ENCODE measurements at places on chromosomes 1 and 21.

DNA sequence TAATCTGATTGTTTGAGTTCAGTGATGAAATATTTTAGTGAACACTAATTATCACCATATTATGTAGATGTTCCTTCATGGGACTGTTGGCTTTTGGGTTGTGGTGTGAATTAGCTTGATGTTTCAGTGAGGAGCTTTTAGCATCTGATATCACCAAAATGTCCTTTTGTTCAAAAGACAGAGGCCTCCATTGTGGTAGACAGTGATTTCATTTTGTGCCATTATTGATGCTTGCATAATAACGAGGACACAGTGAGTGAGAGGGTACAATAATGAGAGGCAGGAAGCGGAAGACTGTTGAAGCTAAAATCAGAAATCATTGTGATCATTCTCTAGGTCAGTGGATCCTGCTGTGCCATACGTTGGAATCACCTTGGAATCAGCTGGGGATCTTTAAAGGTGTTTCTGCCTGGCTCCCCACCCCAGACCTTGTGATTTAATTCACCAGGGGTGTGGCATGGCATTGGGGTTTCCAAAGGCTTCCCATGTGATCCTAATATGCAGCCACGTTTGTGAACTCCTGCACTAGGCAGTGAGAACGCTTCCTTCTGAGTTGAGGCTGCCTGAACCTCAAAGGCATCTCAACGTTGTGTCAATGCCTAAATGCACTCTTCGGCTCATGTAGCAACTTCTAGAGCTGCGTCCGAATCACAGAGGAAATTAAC, 82.1 kb upstream of the KIF1B start:
- DNase-seq = no peak

DNA sequence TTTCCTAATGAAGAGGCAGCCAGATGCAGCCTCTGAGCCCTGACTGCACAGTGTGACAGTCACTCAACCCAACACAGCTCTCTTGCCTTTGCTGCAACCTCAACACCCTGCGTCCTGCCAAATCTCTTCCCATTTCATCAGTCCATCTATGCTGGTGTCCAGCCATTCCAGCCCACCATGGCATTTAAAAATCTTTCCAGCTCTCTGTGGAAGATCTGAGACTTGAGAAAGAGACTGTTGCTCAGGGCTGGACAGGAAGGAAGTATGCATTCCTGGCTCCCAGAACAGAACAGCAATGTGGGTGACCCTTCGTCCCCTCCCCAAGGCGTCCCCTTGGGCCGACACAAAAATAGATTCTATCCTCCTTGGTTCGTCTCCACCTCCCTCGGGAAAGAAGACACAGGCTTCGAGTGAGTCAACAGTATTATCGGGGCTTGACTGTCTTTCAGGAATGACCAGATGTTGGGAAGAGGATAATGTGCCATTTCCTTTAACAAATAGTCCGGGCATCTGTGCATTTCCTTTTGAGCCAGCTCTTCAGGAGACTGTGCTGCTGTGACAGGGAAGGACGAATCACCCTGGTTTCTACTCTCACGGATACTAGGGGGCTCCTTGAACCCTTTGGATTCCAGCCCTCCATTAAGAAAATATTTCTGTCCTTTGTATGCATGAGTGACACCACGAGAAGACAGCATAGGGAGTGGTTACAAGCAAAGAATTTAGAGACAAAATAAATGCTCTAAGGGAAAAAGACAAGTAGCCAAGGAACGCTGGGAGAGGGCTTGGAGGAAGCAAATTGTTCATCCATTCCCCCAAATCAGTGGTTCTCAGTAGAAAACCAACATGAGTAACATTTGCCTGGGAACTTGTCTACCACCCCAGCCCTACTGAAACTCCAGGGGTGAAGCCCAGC, 111.4 kb upstream of the CDC42BPA start:
- no peak for DNase-seq

DNA sequence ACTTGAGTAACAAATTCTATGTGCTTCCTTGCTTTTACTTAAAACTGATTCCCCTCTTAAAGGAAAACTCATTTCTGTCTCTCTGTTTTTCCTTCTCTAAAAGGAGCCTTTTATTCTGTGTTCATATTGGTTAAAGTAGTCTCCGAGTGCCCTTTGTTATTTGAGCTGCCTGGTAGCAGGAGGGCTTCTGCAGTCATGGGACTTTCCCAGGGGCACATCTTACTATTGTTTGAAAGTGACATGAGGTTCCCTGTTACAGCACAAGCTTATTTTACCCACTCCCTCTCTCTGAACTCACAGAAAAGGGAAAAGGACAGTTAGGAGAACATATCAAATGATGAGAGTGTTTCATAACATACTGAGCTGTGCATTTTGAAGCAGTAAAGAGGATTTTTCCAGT, 58.1 kb upstream of the ANGPTL1 start:
- DNase-seq = no peak

DNA sequence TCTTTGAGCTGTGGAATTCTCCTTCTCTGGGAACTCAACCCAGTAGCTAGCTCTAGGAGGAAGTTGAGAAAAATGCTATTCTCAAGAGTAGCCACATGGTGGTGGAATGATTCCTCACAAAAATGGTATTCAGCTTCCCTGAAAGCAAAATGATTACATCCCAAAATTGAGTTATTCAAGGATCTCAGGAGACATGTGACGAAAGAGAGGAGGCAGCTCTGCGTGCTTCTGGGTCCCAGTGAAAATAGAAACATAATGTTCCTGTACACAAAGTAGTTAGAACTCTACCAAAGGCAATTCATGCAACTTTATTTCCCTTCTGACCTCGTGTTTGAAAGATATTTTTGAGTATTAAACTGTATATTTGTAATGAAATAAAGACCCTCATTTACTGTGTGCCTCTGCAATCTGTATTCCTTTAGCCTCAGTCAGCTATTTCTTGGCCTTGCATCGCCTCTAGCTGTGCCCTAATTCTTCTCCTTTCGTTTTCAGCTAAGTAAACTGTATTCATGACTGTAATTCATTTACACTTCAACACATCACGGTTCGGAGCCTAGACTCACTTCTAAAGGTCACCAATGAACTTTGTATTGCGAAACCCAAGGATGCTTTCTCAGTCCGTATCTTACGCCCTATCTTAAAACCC, 167.3 kb downstream of the FASLG start:
- DNase-seq = no peak

GRCh38 chr1:81781749-81782148, 19.0 kb upstream of the ADGRL2 start:
- no peak for DNase-seq

- DNase-seq = no peak
These were observed 10.1 kb upstream of the XCL2 start for GRCh38 chr1:168553680-168554553.

DNA sequence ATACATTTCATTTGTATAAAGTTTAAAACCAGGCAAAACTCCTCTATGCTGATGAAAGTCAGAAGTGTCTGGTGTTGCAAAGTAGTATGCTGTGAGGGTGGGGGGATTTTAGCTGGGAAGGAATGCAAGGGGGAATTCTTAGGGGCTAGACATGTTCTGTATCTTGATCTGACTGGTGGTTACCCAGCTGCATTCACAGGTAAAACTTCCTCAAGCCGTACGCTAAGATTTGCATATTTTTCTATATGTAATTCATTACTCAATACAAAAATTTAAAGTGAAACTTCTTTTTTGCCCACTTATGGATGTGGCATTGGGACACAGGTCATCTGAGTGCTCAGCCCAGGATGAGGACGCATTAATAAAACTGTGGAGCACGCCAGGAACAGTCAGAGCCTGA, 323.3 kb downstream of the PAPPA2 start:
- no peak for DNase-seq

DNA sequence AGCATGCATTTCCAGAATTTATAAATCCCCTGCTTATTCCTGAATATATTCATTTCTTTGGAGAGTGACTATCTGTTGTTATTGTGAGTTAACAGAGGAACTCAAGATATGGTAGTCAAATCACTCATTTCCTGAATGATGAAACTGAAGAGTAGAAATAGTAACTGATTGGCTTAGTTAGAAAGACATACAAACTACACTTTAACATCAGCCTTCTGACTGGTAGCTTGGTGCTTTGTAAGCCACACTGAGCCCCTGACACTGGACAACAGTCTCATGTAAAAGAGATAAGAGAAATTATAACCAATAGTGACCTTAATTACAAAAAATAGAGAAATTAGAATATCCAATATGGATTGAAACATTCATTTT, 4.8 kb downstream of the GBP7 start:
- no peak for DNase-seq

- DNase-seq = no peak
These were observed 22.7 kb upstream of the SLC2A1 start for GRCh38 chr1:42981255-42981805.

DNA sequence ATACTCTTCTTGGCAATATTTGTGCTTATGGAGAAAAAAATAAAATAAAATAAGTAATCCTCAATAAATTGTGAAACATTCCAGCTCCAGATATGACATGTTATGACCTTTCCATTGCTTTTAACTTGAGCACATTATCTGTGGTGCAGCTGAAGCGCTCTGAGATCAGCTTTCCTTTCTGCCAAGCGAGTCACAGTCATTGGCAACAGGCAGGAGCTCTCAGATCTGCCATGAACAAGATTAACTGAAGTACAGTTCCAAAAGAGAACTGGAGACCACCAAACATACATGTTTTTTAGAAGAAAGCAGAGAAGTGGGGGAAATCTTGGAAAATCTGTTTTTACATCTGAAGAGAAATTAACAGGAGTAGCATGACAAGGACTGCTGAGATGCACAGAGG, 89.2 kb upstream of the DSCAM start:
- DNase-seq = no peak

DNA sequence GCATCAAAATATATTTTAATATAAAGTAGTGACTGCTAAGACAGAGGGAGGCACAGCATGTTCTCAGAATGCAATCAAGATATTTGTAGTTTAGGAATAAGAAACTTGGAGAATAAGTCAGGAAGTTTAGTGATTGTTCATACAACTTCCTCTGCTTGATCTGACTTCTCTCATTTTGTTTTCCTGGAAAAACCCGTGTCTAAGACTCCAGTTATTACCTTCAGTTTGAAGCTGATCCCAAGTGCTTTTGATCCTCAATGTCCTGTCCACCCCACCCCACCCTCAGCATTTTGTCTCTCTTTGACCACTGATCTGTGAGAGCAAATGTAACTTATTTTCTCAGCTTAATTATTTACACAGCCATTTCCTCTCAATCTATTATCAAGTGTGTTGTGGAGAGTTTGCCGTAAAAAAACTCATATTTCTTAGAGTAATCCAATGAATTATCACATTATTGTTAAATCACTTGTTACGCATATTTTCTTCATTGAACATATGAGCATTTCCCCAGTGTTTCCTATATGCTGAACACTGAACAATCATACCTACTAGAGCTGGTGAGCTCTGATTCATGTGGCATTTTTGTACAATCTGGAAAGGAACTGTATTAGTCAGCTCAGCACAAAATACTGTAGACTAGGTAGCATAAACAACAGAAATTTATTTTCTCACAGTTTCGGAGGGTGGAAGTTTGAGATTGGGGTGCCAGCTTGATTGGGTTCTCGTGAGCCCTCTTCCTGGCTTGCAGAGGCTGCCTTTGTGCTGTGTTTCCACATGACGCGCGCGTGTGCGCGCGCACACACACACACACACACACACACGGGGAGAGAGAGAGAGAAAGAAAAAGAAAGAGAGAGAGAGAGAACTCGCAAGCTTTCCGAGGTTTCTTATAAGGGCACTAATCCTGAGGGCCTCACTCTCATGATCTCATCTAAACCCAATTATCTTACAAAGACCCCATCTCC, 65.5 kb upstream of the DPYD start:
- no peak for DNase-seq

DNA sequence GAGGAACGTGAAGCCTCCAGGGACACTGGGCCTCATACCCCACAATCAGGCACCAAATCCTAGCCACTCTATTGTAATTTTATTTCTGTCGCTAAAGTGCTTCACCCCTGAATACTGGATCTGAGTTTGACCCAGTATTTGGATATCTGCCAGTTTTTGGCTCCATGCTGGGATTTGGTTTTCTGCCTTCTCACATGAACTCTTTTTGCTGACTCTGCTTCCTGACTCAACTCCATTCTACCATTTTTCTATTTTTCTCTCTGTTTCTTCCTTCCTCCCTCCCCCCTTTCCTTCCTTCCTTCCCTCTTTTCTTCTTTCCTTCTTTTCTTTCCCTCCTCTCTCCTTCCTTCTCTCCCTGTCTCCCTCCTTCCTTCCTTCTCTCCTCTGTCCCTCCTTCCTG, 151.3 kb upstream of the GJB5 start:
- no peak for DNase-seq

DNA sequence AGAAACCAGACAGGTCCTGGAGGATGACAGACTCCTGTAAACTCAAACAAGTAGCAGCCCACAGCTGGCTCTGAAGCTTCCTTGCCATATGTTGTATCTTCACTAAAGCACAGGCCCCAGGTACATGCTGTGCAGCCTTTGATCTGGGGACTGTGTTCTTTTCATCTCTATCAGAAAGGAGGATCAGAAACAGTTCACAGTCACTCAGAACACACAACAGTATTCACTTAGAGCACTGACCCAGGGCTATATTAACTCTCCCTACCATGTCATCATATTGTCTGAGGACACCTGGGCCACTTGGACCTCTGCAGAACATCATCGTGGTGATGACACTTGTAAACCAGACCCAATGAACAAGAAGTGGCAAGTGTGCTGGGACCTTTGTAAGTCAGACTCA, 222.0 kb downstream of the SETD4 start:
- DNase-seq = no peak

GRCh38 chr1:76862447-76862846, 4.8 kb upstream of the ST6GALNAC5 start:
- DNase-seq = no peak

DNA sequence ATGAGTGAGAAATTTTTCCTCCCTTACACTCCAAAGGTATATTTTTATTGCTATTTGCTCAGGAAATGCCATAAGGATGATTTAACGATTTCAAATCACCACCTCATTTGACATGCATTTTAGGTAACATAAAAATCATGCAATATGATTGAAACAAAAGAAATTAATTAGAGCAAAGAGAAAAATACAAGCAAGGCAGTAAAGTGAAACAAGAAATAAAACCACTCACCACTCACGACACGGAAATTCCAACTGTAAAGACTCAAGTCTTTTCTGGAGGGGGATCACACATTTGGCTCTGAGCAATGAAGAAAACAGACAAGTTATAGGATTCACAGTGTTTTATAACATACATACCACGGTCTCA, 86.8 kb upstream of the ARHGAP29 start:
- no peak for DNase-seq

DNA sequence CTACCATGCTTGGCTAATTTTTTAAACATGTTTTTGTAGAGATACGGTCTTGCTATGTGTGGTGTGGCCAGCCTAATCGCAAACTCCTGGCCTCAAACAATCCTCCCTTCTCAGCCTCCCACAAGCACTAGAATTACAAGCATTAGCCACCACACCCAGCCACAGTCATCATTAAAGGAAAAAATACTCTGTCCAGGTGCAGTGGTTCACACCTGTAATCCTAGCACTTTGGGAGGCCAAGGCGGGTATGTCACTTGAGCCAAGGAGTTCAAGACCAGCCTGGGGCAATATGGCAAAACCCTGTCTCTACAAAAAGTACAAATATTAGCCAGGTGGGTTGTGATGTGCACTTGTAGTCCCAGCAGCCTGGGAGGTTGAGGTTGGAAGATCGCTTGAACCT, 25.0 kb upstream of the NLRP3 start:
- no peak for DNase-seq

- no peak for DNase-seq
These were observed 180.3 kb upstream of the DMRTA2 start for GRCh38 chr1:50603274-50604271.

Data from activated CD4-positive, alpha-beta T cell treated with anti-CD3 and anti-CD28 coated beads, Interleukin-2, amount 10 ng/mL, durations not matched to agents 7 days and 5 days (primary cell).